HCT116 (cell line): ENCODE measurements at places on chromosomes 12 and 14. TPM values are rescaled to one million over a fixed set of nuclear protein-coding genes. Genes with fewer than 3 reads are reported as not detected.

DNA sequence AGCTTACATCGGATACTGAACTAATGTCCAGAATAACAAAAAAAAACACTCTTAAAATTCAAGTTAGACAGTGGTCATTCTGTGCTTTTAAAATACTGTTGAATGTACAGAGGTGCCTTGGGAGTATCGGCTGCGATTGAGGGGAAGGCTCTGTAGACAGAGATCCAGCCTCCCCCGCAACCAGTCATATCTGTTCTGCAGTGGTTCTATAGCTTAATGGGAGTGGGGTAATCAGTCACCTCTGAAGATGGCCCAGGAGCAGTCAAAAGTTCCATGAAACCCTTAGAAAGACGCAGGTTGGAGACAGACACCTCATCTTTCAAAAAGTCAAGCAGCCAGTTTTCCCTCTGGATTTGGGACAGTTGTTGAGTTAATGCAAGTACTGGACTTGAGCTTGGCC is 1486.6 kb upstream of the TMEM132C start:
- no peaks in the 10 kb centered on the region for H3K4me1 ChIP-seq
- H3K27me3 ChIP-seq, result peaks cover 34% of the 10 kb centered on the region
- no peaks in the 10 kb centered on the region for H3K36me3 ChIP-seq
- no peak overlapping the region for H3K4me3 ChIP-seq

DNA sequence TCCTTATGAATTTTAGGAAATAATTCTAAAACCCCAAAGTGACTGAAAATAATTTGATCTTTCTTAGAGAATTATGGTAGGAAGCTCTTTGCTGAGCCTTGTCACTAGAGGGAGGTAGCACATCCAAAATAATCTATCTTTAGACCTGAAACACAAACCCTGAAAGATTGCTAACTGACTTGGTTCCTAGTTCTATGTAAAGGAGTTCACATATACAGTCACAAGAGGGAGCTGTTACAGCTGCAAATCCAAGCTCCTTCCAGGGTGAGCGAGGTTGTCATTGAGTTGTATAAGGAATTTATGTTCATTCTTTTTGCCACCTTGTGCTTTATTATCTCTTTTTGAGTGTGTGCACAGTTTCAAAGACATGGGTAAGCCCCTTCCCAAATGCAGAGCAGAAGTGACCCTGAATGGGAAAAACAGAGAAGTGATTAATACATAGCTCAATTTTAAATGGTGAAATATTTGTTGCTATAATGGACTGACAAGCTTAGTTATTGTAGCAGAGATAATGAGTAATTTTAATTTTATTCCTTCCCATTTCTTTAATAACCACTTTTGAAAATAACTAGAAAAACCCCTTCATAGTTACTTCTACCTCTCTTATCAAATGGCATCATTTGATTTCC is 387.9 kb downstream of the DAD1 start:
- DNase-seq, result peak; percentile 46
- no peaks in the 10 kb centered on the region for H3K27me3 ChIP-seq
- H3K27ac ChIP-seq, result no peak overlapping the region
- H3K4me1 ChIP-seq, result no peaks in the 10 kb centered on the region

DNA sequence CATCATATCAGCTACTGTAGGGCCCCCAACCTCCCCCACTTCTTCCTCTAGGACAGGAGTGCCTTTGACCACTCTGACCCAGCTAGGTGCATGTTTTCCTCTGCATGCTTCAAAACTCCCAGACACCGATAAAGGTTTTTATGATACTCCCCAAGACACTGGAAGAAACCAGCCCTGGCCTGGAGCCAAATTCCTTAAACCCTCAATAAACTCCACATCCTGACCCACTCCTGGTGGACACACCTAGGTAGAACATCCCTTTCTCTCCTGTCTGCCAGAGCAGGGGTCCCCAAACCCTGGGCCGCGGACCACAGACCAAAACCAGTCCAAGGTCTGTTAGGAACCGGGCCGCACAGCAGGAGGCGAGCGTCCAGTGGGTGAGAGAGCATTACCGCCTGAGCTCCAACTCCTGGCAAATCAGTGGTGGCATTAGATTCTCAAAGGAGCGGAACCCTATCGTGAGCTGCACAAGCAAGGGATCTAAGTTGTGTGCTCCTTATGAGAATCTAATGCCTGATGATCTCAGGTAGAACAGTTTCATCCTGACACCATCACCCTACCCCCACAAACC is 49.6 kb downstream of the NT5DC3 start:
- no peak overlapping the region for H3K27ac ChIP-seq
- DNase-seq, result no peak
- no peaks in the 10 kb centered on the region for H3K27me3 ChIP-seq
- H3K4me3 ChIP-seq, result no peak overlapping the region
- H3K4me1 ChIP-seq, result no peaks in the 10 kb centered on the region; the same call in 1 of the 2 replicates

GRCh38 chr12:32217354-32218310 is 111.0 kb downstream of the BICD1 start:
- DNase-seq, result no peak
- no peak overlapping the region for H3K27ac ChIP-seq
- H3K4me1 ChIP-seq, result no peaks in the 10 kb centered on the region
- H3K36me3 ChIP-seq, result no peaks in the 10 kb centered on the region

- H3K27ac ChIP-seq, result no peak overlapping the region
- no peaks in the 10 kb centered on the region for H3K36me3 ChIP-seq
- DNase-seq, result no peak
- H3K27me3 ChIP-seq, result no peaks in the 10 kb centered on the region
- H3K4me3 ChIP-seq, result no peak overlapping the region
These were observed 1104.0 kb downstream of the SLC6A15 start for GRCh38 chr12:83808591-83808990.

CCDC184 gene
- total RNA-seq, result 0.34 TPM

ALX1 gene
- total RNA-seq, result not detected

DNA sequence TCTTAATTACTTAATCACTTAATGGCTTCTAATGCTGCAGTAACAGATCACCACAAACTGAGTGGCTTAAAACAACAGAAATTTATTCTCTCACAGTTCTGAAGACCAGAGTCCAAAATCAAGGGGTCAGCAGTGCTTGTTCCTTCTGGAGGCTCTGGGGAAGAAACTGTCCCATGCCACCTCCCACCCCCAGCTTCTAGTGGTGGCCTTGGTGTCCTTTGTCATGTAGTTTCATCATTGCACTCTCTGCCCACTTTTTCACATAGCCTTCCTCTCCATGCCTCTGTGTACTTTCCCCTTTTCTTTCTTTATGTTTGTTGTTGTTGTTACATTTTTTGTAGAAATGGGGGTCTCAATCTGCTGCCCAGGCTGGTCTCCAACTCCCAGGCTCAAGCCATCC is 16.1 kb upstream of the UBC start:
- H3K27me3 ChIP-seq, result no peaks in the 10 kb centered on the region
- H3K36me3 ChIP-seq, result no peaks in the 10 kb centered on the region
- H3K4me1 ChIP-seq, result peaks cover 13% of the 10 kb centered on the region
- DNase-seq, result no peak
- no peak overlapping the region for H3K27ac ChIP-seq

DNA sequence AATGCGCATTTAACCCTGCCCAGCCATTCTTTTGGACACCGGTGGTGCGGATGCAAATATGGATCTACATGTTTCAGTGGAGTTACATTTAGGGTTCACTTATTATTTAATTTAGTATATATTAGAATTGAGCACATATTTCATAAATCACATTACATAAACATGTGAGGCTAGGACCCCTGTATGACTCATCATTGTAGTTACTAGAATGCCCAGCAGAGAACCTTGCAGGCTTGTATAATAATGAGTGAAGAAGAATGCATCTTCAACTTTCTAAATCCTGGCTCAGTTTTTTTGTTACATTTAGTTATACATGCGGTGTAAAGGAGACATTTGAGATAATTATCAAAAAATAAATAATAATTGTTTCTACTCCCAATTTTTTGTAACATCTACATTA is 369.0 kb downstream of the ATP23 start:
- DNase-seq, result no peak
- H3K36me3 ChIP-seq, result no peaks in the 10 kb centered on the region
- peaks cover 22% of the 10 kb centered on the region for H3K4me1 ChIP-seq
- H3K4me3 ChIP-seq, result peak overlapping the region; percentile 42; the same call in 1 of the 2 replicates
- peak overlapping the region; percentile 57; the same call in 1 of the 2 replicates for H3K27ac ChIP-seq
- no peaks in the 10 kb centered on the region for H3K27me3 ChIP-seq

- no peak overlapping the region for H3K27ac ChIP-seq
- H3K27me3 ChIP-seq, result no peaks in the 10 kb centered on the region
- peaks cover 15% of the 10 kb centered on the region for H3K4me1 ChIP-seq
- no peaks in the 10 kb centered on the region for H3K36me3 ChIP-seq
These were observed 50.3 kb downstream of the MAP1LC3B2 start for GRCh38 chr12:116609319-116610114.

- DNase-seq, result no peak
- peaks cover 24% of the 10 kb centered on the region for H3K4me1 ChIP-seq
- peak overlapping the region; percentile 99 for H3K27ac ChIP-seq
- peaks cover 10% of the 10 kb centered on the region; the same call in 1 of the 2 replicates for H3K36me3 ChIP-seq
- H3K4me3 ChIP-seq, result peak overlapping the region; percentile 84
These were observed 882 bp downstream of the HECTD1 start for GRCh38 chr14:31206536-31207286.
